Hippocampal formation (tissue), 2 donors: ENCODE measurements at places on chromosomes 1 and 21.

GRCh38 chr1:4689271-4689935 lies 35.0 kb downstream of the AJAP1 start:
- no peak for DNase-seq

DNA sequence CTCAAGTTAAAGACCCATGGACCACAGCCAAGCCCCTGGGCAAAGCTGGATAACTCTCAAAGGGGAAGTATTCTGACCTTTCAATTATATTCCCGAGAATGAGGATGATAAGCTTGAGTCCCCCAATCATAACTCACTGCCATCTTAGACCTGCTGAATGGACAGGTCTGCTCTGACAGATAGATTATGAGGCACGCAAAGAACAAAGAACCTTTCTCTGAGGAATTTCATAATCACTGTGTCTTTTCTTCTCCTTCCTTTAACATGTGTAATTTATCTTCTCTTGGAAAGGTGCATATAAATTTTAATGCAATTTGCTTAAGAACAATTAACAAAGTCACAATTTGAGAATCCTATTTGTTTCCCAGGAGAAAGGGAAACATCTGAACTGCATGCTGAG lies 22.0 kb downstream of the PIGM start:
- DNase-seq: no peak

DNA sequence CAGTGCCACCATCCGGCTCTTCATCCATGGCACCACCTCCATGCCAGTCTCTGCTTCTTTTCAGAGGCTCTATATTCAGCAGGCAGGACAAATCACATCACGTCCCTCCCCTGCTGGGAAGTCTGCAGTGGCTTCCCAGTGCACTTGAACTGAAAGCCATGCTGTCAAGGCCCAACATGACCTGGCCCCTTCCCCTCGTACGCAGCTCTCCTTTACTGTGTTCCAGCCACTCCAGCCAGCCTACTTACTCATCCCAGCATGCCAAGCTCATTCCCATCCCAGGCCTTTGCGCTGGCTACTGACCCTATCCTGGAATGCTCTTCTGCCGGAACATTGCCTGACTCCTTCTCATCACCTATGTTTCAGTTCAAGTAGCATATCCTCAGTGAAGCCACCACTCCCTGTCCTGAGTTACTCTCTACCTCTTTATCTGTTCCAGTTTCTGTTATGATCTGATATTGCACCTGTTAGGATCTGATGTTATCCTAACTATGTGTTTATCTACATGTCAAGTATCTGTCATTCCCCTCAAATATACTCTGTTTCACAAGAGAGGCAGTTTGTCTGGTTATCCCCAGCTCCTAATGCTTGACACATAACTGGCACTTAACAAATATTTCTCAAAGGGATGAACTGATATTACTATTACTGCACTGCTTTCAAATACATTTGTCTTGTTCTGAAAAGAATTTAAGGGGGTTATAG lies 101.2 kb upstream of the F3 start:
- DNase-seq: no peak

DNA sequence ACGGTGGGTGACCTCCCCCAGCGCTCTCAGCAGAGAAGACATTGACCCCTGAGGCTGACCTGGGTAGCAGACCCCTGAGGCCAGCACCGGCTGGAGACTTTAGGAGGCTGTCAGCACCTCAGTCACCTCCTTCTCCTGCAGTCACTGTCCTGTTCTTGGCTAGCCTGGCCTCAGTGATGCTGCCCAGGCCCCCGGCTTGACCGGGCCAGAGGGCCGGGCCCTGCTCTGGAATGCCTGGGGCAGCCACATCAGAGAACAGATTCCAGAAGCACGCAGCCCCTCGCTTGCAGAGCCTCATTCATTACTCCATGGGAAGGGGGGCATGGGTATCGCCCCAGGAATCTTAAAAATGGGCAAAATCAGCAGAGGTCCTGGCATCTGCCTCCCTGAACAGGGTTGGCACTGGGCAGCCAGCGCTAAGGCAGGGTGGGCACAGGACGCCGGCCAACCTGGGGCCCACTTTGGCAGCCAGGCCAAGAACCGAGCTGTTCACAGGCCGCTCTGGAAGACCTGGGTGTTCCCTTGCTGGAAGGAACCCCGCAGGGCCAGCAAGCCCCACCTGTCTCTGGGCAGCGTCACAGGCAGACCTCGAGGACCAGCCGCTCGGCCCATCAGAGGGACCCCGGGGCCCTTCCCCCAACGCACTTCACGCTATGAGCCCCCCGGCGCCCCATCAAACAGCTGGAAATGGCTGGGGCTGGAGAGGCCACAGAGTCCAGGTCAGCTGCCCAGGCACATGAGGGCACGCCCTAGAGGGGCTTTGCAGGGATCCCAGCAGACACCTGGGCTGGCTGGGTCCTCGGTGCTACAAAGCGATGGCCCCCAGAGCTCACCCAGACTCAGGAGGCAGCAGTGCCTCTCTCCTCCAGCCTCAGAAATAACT lies 45.1 kb downstream of the MEGF6 start:
- no peak for DNase-seq

DNA sequence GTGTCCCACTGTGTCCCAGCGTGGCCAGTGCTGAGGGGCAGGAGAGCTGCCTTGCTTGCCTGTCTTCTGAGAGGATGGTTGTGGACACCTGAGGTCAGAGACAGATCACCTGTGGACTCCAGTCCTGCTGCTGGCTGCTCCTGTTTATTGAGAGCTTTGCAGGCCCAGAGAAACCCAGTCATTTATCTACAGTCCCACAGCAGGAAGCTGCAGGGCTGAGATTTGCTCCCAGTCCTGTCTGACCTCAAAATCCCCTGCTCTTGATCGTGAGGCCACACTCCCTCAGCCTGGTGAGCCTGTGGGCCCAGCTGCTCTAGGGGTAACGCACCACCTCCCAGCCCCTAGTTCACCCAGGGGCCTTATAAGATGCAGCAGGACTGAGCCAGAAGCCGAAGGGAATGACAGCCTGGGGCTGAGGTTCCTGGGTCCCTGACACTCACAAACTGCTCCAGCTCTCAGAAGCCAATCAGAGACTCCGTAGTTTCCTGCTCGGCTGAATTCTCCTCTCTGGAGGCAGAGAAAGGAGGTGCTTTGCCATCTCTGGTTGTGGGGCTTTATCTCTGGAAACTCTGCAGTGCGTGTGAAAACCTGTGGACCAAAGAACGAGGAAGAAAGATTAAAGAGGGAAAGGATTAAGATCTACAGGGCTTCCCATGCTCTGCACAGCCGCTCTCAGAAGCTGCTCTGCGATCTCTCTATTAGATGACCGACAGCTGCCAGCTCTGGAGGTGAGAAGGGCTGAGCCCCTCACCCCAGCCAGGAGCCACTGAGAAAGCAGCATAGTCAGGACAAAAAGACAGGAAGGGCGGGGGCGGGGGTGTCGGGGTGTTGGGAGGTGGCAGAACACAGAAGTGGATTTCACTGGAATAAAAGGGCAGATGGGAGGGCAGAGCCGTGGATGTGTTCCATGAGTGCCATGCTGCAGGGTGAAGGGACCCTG lies 39.1 kb downstream of the UBIAD1 start:
- DNase-seq: no peak

DNA sequence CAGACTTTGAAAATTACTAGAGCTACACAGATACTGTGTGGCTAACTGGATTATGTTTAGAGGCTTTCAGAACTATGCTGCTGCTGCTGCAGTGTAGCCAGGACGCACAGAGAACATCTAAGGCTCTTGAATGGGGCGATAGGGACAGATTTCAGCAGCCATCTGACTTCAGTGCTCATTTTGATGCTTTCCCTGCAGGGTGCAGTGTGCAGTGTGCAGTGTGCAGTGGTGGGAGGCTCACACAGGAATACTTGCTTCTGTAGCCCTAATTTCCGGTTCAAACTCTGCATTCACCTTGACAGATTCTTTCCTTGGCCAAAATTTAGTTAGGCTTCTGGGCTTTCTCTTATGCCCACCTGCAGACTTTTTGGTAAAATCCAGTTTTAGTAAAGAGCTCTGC lies 7.7 kb downstream of the METTL18 start:
- DNase-seq: no peak

DNA sequence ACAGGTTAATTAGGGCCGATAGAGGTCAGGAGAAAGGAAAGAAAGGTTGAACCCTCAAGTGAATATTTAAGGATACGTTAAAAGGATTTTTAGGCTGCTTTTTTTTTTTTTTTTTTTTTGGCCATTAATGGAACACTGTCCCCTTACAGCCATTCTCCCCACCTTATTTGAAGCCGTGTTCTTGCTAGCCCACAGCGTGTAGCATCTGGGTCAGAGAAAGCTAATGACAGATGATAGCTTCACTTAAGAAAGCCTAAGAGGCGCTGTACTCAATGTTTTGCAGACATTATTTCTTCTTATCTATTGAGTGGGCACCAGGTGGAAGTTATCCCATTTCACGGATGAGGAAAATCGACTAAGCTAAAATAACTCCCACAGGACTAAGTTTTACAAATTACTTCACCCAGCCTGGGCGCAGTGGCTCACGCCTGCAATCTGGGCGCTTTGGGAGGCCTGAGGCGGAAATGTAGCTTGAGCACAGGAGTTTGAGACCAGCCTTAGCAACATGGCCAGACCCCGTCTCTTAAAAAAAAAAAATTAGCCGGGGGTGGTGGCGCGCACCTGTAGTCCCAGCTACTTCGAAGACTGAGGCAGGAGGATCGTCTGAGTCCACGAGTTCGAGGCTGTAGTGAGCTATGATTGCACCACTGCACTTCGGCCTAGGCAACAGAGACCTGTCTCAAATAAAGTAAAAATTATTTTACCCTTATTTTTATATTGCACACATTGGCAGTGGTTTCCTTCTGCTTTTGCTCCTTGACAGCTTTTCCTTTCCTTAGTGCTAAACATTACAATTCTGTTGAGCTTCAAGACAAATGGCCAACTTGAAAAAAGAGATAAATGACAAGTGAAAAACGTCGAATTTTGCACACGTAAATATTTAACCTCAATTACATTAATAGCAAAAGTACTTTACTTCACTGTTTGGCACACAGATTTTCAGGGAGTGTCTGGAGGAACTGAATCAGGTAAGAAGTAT lies 1.1 kb upstream of the PHTF1 start:
- no peak for DNase-seq

DNA sequence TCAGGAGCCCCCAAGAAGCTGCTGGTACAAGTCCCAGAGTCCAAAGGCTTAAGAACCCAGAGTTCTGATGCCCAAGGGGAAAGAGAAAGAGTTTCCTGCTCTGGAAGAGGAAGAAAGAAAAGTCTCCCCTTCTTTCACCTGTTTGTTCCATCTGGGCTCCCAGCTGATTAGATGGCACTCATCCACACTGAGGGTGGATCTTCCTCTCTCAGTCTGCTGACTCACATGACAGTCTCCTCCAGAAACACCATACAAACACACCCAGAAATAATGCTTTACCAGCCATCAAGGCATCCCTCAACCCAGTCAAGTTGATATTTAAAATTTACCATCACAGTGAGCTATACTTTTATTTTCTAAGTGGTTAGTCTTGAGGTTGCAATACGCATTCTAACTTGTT lies 257.9 kb downstream of the PAPPA2 start:
- no peak for DNase-seq
